ENCODE measurements at places on chromosomes 4 and X.

DNA sequence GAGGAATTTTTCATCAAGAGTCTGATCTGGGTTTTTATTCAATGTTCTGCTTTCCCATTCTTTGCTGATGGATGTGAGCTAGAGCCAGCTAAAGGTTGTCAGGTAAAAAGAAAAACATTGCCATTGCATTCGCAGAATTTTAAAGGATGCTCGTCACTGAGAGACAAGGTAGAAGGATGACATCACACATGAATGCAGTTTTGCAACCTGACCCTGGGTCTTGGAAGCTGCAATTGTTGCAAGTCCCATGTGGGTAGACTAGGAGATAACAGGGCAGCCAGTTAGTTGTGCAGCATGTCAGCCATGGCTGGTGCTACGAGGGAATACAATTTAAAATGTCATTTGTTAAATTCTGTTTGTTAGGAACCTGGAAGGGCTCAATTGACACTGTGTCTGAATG is 73.9 kb upstream of the MXRA5 start:
- DNase-seq, result no peak

- no peak for DNase-seq
Measured at GRCh38 chr4:146592019-146592418, 46.7 kb upstream of the POU4F2 start.

DNA sequence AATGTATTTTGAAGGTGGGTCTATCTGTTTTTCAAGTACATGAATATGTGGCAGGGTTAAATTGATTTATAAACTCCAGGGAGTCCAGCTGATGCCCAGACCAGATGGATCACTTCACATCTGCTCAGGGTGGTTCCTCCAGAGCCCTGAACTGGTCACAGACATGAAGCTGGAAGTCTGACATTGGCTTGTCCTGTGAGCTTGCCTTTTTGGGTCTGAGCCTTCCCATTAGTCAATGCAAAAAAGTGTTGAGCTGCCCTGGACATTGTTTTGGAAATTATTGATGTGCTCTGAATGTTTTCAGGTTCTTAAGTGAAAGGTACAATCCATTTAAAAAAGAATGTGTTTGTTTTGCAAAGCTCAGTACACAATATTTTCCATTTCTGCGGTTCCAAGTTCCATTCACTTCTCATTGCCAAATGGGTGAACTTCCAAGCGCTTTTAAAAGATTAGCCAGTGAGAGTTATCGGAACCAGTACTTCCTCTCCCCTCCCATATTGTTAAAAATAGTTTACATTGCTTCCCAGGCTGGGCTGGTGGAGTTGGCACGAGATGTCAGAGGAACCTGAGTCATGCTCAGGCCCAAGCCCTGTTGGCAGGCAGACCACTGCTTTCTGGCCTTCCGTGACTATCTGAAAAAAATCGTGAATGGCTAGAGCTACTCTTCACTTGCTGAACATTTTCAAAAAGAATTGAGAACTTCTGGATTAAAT is 52.1 kb downstream of the PDGFRA start:
- DNase-seq, result no peak

DNA sequence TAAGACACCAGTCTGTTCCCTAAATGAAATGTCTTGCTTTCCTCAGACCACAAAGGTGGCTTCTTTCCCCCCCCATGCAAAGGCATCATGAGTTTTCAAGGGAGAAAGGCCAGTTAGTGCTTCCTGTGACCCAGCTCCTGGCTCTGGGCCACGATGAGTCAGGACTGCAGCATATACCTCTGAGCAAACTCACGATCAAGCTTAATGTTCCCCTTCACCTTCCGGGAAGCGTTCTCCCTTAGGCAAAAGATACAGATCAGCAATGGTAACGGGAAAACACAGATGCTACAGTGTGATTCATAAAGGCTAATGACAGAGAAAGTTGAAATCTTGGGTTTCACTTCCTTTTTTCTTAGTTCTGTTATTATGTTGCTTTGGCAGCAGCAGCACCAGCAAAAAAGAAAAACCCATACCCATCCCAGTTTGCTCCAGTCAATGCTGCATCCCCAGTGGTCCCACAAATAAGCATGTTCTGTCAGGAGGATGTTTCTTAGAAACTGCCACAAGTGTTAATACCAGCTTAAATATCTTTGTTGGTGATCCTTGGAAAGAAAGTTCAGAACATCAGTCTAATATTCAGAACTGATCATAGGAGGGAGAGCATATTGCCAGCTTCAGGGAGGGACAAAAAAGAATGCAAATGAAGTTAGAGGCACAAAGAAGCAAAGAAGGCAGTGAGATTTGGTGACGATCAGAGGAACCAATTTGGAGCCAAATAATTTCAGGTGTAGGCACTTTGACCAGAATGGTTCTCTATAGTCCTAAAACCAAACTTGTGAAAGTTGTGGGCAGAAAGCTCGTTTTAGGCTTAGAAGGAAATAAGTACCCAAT is 41.2 kb downstream of the LONRF3 start:
- DNase-seq, result no peak

DNA sequence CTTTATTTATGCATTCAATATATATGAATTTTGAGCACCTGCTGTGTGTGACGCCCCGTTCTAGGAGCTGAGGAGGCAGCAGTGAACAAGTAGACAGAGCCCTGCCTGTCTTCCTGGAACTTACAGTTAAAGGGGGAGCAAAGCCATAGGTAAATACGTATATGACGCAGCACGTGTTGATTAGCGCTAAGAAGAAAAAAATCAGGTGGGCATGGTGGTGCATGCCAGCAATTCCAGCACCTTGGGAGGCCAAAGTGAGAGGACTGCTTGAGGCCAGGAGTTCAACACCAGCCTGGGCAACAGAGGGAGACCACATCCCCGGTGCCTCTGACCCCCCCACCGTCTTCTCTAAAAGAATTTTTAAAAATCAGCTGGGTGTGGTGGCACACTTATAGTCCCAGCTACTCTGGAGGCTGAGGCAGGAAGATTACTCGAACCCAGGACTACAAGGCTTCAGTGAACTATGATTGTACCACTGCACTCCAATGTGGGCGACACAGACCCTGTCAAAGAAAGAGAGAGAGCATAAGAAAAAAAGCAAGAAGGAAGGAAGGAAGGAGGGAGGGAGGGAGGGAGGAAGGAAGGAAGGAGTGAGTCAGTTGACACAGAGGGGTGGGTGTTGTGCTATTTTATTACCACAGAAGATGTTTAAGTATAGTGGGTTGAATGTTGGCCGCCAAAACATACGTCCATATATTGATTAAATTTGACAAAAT is 5.4 kb upstream of the KIAA0232 start:
- DNase-seq, result no peak

GRCh38 chrX:129650821-129651510 is 3.8 kb downstream of the APLN start:
- no peak for DNase-seq

DNA sequence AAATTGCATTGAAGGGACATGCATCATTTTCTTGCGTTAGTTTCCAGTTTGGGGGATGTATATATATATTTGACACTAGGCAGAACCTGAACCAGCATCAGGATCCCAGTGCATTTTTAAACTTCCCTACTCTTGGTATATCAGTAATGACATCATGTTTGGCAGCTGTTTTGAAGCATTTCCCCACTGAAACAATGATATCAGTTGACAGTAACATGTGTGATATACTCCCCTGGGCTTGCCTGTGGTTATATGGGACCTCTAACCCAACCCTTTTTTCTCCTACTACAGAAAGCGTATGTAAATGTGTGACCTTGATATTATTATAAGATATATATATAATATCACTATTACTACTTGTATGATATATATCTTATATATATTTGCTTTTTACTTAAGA is 225.9 kb upstream of the CASK start:
- DNase-seq, result no peak

DNA sequence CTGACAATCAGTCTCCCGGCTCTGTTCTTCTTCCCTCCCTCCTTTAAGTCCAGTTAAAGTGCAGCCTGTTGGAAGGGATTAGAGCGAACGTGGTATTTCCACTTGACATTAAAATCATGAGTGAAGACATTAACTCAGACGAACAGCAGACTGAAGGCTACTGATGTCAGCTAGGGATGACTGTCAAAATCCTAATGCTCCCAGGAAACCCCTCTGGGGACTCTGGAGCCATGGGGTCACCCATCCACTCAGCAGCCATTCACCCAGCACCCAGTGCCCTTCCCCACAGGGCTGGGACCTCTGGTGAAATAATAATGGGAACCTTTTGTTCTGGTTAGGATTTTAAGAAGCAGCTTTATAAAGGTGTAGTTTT is 113.9 kb downstream of the DRD5 start:
- DNase-seq, result no peak
